Stimulated activated CD4-positive, alpha-beta T cell treated with anti-CD3 and anti-CD28 coated beads, Interleukin-4, amount 100 ng/mL, for 1 hour (primary cell): ENCODE measurements at places on chromosomes 12 and 14.

GRCh38 chr14:87916103-87916885, 76.7 kb downstream of the GALC start:
- DNase-seq: no peak

DNA sequence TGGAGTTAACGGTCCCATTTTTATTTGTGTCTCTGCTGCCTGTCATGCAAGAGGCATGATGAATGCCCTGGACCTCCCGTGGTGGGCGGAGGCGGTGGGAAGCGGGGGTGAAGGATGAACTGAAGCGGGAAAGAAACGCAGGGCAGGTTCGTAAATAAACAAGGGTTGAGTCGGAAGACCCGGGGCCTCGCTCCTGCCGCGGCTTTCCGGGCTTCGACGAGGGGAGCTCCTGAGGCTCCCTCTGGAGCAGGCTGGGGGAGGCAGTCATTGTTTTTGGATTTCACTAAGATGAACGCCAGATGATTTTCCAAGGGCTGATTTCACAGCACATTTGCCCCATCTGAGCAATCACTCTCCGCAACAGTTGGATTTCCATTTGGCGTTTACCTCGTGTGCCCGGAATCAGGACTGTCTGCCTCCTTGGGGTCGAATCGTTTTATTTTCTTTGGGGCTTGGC, 130.2 kb downstream of the SLC38A6 start:
- no peak for DNase-seq

DNA sequence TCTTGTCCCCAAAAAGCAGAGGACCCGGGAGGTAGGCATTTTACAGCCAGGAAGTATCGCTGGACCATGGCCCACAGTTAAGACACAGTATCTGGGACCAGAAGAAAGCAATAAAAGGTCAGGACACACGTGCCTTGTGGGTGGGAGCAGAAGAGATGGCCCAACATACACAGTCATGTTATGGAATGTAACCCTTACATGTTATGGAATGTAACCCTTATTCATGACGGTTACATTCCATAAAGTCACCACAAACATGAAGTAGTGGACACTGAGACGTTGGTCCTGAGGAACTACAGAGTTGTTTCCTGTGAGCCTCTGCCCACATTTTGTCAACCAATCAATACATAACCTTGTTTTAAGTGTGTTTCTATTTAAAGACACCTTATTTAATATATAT, 285.6 kb upstream of the FKBP4 start:
- no peak for DNase-seq

GRCh38 chr12:70994217-70994788, 73.8 kb upstream of the PTPRR start:
- no peak for DNase-seq

GRCh38 chr12:12207746-12208145, 59.1 kb downstream of the LRP6 start:
- no peak for DNase-seq

DNA sequence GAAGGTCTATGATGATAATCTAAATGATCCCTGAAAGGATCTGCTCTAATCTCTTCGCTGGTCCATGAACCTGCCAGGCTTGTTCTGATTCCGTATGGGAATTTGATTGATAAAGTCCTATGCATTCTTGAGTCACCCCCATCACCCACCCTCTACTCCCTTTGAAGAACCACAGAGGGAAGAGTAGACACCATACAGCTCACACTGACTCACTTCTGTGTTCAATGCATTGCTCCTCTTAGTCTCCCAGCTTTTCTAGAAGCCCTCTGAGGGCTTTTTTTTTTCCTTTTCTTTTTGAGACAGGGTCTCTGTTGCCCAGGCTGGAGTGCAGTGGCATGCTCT, 18.5 kb upstream of the GPRC5A start:
- DNase-seq: no peak

DNA sequence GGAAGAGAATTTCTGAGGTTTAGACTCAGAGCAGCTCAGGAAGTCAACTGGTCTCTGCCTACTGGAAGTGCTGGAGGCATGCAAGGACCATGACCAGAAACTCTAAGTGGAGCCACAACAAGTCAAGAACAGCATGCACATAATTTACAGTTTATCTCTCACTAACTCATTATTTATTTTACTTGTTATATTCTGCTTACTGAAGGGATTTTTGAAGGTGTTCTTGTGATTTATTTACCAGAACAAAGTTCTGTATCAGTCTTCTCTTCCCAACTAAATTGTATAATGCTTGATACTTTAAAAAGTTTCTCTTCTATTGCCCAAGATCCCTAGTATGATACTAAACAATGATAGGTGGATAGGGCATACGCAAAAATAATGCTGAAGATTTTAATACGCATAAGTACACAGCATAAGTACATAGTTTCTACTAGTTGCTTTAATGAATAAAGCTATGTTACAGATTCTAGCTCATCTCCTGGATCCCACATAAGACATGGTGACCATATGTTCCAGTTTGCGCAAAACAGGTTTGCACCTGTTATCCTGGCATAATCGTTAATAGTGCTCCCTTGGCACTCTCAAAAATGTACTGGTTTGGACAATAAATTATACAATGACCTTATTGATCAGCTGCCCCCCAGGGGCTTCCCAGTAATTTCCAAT, 11.6 kb upstream of the SPTB start:
- DNase-seq: no peak
